SJCRH30 (cell line): ENCODE measurements at places on chromosomes 7 and 10.
A peak's percentile ranks its signal among the peaks of the same experiment; 100 is the strongest.

DNA sequence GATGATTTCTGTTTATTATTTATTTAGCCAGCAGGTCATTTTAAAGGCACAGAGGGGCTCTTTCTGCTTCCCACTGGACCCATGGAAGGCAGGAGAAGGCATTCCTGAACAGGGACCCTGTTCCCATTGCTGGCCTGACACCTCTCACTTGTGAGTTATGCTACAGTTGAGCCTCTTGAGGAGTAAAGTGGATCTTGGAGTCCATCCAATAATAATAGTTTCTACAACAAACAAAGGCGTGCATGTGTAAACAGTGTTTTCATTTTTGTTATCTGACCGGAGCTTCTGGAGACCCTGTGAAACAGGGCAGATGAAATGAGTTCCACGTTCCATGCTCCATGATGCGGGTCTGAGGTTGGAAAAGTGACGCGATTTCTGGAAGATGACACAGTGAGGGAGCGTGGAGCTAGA lies 127.3 kb upstream of the HABP2 start:
- DNase-seq = no peak
- H3K4me1 ChIP-seq = no peaks in the 10 kb centered on the region
- H3K4me3 ChIP-seq = no peak overlapping the region
- H3K36me3 ChIP-seq = no peaks in the 10 kb centered on the region
- H3K27ac ChIP-seq = no peak overlapping the region

DNA sequence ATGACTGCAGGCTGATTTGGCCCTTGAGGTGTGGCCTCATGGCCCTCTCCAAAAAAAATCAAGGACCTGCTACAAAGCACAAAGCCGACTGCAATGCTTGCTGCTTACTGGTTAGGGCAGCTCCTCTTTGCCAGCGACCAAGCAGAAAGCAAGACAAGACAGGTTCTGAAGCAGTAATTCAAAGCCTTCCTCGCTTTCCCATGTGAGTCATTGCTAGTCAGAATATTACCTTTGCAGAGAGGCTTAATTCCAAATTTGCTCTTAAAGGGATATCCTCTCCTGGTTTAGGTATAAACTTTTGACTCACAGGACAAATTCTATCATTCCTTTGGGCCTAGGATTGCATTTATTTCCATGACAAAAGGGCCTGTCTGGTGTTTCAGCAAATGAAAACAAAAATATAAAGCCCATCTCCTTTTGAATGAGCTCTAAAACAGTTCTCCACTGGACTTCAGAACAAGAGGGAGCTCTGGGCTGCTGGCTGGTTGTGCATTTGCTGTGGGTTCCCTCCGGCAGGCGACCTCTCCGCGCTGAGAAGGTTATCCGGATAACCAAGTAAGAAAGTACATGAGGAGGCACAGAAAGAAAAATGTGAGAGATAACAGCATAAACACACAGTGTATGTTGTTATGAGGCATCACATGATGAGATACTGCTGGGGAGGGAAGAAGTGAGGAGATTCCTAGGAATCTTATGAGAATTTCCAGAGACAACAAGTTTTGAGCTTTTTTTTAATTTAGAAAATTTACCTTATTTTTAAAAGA lies 90.8 kb downstream of the EGFR start:
- no peak overlapping the region for H3K4me3 ChIP-seq
- no peaks in the 10 kb centered on the region for H3K27me3 ChIP-seq
- H3K36me3 ChIP-seq = no peaks in the 10 kb centered on the region
- peaks cover 24% of the 10 kb centered on the region for H3K4me1 ChIP-seq
- H3K27ac ChIP-seq = no peak overlapping the region
- DNase-seq = no peak

- no peaks in the 10 kb centered on the region for H3K36me3 ChIP-seq
- H3K4me3 ChIP-seq = peak within 1 kb of the TSS; percentile 80
- H3K27me3 ChIP-seq = no peaks in the 10 kb centered on the region
- peaks cover 22% of the 10 kb centered on the region for H3K4me1 ChIP-seq
- DNase-seq = peak; percentile 95
- H3K27ac ChIP-seq = peak within 1 kb of the TSS; percentile 97
These were observed at the start of gene MET for GRCh38 chr7:116671681-116672595. TSS of gene MET (plus strand) at chr7:116672196. CDS start at chr7:116699085, 26,889 bp downstream.

DNA sequence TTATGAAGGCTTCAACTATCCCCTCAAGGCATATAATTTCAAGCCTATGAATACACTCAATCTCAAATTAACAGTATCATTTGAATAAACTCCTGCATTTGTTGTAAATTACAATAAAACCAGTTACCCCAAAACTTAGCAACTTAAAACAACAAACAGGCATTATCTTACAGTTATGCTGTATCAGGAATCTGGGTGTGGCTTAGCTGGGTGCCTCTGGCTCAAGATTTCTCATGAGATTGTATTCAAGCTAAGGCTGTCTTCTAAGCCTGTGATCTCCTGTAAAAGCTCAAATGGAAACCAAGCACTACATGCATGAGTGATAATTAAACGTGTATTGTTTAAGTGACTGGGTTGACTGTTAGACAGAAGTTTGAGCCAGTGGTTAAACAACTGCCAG lies 341.0 kb upstream of the PHF14 start:
- no peak for DNase-seq
- H3K36me3 ChIP-seq = no peaks in the 10 kb centered on the region

GRCh38 chr7:27374958-27375841 lies 132.6 kb downstream of the EVX1 start:
- no peak for DNase-seq
- H3K4me3 ChIP-seq = no peak overlapping the region
- H3K4me1 ChIP-seq = no peaks in the 10 kb centered on the region
- no peaks in the 10 kb centered on the region for H3K36me3 ChIP-seq
- no peaks in the 10 kb centered on the region for H3K27me3 ChIP-seq

DNA sequence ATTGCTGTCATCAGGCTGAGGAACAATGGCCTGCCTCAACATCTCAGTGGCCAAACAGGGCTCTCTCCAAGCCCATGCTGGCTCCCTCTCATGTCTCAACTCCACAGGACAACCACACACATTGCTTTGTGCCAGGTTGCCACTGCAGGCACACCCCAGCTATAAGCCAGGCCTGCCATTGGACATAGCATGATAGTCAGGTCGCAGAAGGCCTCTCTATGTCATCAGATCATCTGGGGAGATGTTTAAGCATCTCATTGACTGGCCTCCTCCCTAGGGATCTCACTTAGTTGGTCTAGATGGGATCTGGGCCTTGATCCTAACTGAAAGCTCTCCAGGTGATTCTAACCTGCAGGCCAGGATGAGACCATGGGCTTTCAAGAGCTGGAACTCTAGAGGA lies 257.2 kb downstream of the GRID1 start:
- no peak overlapping the region for H3K4me3 ChIP-seq

DNA sequence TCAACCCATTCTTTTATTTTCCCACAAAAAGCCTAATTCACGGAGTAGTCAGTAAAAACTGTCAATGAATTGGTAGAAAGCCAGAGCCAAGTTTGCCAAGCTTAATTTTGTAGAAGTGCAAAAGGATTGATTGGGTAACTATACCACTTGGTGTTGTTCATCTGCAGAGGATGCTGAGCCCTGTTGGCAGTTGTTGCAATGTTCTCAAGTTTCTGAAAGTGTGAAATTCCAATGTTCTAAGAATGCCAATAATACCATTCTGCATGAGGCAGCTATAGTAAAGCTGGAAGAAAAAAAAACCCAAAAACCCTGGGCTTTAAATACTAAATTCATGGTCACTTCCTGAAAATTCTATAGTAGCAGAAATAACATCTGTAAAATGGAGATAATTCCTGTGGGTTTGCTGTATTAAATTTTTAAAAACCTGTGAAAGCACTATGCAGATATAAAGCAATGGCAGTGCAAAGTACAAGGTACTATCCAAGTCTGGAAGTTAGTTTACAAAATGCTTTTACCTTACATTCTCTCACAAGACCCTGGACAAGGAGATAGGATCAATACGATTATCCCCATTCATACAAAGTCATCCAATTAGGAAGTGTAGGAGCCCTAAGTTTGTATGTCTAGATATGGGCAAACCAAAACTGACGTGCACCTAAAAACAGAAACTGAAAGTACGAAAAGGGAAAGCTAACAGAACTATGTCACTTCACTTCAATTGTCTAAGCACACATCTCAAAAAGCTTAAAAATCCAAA lies 6.0 kb upstream of the PON1 start:
- H3K4me3 ChIP-seq = peak overlapping the region; percentile 35
- peak; percentile 72 for DNase-seq
- H3K27me3 ChIP-seq = no peaks in the 10 kb centered on the region
- peaks cover 61% of the 10 kb centered on the region for H3K4me1 ChIP-seq

- H3K4me3 ChIP-seq = no peak overlapping the region
- no peak overlapping the region for H3K27ac ChIP-seq
- H3K4me1 ChIP-seq = no peaks in the 10 kb centered on the region
- no peaks in the 10 kb centered on the region for H3K27me3 ChIP-seq
- H3K36me3 ChIP-seq = no peaks in the 10 kb centered on the region
- DNase-seq = no peak
These were observed 161.7 kb downstream of the ADARB2 start for GRCh38 chr10:1575481-1576244.

DNA sequence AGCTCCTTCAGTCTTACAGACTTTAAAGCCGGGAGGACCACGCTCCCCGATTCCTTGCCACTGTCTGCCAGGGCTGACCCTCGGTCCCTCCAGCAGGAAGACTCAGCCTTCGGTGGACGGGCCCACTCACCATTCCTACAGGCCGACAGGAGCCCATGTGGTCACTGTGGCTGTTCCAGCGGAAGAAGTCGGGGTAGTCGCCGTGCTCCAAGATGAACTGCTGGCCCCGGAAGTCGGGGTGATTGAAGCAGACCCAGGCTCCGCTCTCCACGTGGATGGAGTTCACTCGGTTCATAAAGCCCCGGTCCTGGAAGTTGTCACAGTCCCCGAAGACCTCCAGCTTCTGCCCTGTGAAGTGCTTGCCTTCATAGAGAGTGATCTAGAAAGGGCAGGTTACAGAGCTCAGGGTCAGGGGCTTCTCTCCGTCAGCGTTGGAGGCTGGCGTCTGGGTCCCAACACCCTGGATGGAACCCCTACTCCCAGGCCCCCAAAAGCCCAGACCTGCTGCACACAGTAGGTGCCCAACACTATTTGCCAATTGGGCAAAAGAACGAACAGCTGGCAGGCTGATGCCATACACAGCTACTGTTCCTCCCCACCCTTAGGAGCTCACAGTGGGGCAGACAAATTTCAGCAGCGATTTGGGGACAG lies 1.9 kb downstream of the CRYGN start:
- DNase-seq = no peak
- no peaks in the 10 kb centered on the region for H3K4me1 ChIP-seq
- H3K36me3 ChIP-seq = no peaks in the 10 kb centered on the region

DNA sequence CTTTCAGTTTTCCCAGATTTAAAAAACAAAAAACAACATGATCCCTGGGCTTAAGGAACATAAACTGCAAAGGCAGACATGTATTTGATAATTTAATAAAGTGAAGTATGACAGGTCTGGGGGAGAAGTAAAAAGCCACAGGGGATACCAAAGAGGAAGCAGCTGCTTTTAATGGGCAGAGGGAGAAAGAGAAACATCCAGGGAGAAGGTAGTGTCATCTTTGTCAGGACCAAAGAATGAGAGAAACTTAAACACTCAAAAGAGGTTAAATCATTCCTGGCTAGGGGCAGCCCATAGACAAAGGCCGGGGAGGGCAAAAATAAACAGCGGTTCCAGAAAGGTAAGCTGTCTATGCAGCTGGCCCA lies 94.5 kb downstream of the GRB10 start:
- H3K4me3 ChIP-seq = no peak overlapping the region
- no peaks in the 10 kb centered on the region for H3K4me1 ChIP-seq
- no peaks in the 10 kb centered on the region for H3K27me3 ChIP-seq
- H3K36me3 ChIP-seq = no peaks in the 10 kb centered on the region
- no peak for DNase-seq
- H3K27ac ChIP-seq = no peak overlapping the region

- no peak for DNase-seq
- H3K36me3 ChIP-seq = no peaks in the 10 kb centered on the region
- H3K27ac ChIP-seq = no peak overlapping the region
These were observed 4.1 kb upstream of the SGMS1 start for GRCh38 chr10:50627896-50628295.

- H3K27me3 ChIP-seq = no peaks in the 10 kb centered on the region; the same call in 1 of the 2 replicates
- H3K27ac ChIP-seq = no peak overlapping the region
- no peaks in the 10 kb centered on the region for H3K36me3 ChIP-seq
- DNase-seq = no peak
- H3K4me3 ChIP-seq = no peak overlapping the region
These were observed 223.6 kb downstream of the ARL4A start for GRCh38 chr7:12911053-12911452.

GRCh38 chr10:9505546-9505945 lies 1451.1 kb downstream of the GATA3 start:
- no peaks in the 10 kb centered on the region for H3K36me3 ChIP-seq
- no peak overlapping the region for H3K4me3 ChIP-seq
- no peak overlapping the region for H3K27ac ChIP-seq
- DNase-seq = no peak
- no peaks in the 10 kb centered on the region for H3K4me1 ChIP-seq

- no peak overlapping the region for H3K27ac ChIP-seq
- peaks cover 15% of the 10 kb centered on the region for H3K36me3 ChIP-seq
- no peak for DNase-seq
- H3K27me3 ChIP-seq = no peaks in the 10 kb centered on the region
These were observed 155.8 kb downstream of the MLLT10 start for GRCh38 chr10:21689881-21690280.

- no peak overlapping the region for H3K4me3 ChIP-seq
- peak overlapping the region; percentile 96 for H3K27ac ChIP-seq
- H3K36me3 ChIP-seq = peaks cover 16% of the 10 kb centered on the region; the same call in 1 of the 2 replicates
- H3K4me1 ChIP-seq = peaks cover 55% of the 10 kb centered on the region
- no peak for DNase-seq
These were observed 107.2 kb upstream of the FAM133B start for GRCh38 chr7:92697414-92697813.

DNA sequence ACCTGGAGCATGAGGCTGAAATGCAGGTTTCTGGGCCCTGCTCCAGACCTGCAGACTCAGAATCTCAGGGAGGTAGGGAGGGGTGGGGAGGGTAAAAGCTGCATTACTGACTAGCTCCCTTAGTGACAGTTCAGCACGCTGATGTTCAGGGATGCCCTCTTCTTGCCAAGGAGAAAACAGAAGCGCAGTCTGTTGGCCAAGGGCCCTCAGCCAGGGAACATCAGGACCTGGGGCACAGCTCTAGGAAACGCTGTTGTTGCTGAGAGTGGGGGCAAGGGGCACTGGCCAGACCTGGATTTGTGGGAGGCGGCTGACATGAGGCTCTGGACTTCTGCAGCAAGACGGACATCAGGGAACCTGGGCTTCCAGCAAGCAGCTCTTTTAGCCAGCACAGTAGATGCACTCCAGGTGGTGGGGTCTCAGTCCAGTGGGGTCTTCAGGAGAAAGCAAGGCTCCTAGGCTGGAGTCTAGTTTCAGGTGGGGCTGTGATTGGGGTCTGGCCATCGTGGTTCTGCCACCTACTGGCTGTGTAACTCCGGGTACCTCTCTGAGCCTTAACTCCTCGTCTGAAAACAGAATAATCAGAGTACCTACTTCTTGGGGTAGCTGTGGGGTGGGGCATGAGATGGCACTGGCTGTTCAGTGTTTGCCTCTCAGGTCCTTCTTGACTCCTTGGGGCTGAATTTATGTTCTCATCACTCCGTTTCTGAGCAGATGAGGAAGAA lies 72.9 kb upstream of the PRLHR start:
- H3K27me3 ChIP-seq = no peaks in the 10 kb centered on the region; the same call in 1 of the 2 replicates
- H3K36me3 ChIP-seq = no peaks in the 10 kb centered on the region
- no peak overlapping the region for H3K27ac ChIP-seq
